ENCODE measurements at places on chromosomes 16 and 17. TPM values are rescaled to one million over a fixed set of nuclear protein-coding genes. Genes with fewer than 3 reads are reported as not detected.

DNA sequence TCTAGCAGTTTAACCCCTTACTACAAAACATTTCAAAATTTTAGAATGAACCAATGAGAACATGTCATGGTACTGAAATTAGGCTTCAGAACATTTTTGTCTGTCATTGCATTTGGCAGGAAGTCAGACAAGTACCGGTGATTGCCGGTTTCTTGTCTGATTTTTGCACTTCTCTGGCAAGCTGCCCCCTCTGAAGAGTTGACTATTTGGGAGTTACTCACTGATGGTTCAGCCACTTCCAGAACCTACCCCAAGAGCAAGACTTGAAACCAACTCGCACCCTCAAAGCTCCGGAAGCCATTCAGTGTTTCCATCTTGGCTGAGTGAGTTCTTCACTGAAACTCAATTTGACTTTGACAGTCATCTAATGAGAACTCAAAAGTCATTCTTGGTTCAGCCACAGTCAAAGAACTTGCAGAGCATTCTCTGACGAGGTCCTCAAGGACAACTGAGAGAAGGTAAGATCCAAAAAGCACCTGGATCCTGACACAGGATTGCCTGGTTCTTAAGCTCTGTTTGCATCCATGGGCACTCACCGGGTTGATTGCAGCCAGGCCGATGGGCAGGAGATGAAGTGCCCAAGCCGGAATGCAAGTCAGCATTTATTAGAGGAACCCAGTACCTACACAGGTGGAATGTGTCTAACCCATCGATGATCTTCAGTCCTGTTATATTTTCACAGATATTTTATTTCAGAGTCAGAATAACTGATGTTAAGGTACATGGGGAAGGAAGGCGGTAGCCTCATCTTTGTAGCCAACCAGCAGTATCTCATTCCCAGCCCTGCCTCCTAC lies 93.6 kb downstream of the USP22 start:
- H3K36me3 ChIP-seq, result no peaks in the 10 kb centered on the region
- DNase-seq, result no peak
- H3K4me3 ChIP-seq, result no peak overlapping the region

- H3K27ac ChIP-seq, result no peak overlapping the region
- H3K4me1 ChIP-seq, result no peaks in the 10 kb centered on the region
- H3K27me3 ChIP-seq, result no peaks in the 10 kb centered on the region
Observed at GRCh38 chr17:19415806-19416775, 5.1 kb downstream of the RNF112 start.

GRCh38 chr16:66858740-66859396 lies 14.7 kb downstream of the CA7 start:
- H3K27ac ChIP-seq, result no peak overlapping the region
- H3K27me3 ChIP-seq, result no peaks in the 10 kb centered on the region
- no peak overlapping the region for H3K4me3 ChIP-seq
- H3K4me1 ChIP-seq, result no peaks in the 10 kb centered on the region

DNA sequence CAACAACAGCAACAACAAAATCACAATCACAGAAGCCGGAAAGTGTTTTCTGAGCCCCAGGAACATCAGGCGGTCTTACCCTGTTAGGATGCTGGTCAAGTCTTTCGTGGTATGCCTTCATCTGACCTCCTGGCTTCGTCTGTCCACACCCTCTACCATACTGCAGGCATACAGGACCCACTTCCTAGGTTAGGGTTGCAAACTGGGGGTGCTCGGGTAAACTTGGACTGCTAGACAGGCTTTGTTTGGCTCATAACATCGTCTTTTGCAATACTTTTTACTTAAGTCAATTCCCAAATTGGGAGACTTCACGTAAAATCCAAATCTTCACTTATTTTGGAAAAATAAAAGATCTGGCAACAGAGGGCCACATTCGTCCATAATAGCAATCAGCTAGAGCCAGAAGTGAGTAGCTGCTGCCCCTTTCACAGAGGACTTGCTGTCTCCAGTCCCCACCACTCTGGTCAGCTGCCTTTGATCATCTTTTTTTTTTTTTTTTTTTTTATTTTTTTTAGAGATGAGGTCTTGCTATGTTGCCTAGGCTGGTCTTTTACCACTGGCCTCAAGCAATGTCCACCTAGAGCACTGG lies 30.0 kb downstream of the CHD9 start:
- no peak overlapping the region for H3K4me3 ChIP-seq
- no peaks in the 10 kb centered on the region for H3K27me3 ChIP-seq
- no peaks in the 10 kb centered on the region for H3K36me3 ChIP-seq
- no peak for DNase-seq

DNA sequence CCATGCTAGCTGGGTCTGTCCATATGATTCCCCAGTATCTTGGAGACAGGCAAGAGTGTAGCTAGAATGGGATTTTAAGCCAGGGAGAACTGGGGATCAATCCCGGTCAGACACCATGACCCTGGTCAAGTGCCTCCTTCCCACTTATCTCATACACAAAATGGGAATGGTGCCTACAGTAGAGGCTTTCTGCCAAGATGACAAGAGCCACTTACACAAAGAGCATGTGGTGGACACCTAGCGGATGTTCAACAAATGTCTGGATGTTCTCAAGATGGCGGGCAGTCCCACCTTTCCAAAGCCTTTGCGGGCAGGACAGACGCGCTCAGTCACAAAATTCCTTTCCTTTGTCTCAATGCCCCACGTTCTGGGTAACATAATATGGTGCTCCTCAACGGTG lies 57.3 kb downstream of the MAF start:
- H3K4me1 ChIP-seq, result peaks cover 15% of the 10 kb centered on the region
- H3K27ac ChIP-seq, result no peak overlapping the region
- DNase-seq, result no peak
- no peak overlapping the region for H3K4me3 ChIP-seq
- H3K36me3 ChIP-seq, result no peaks in the 10 kb centered on the region
- H3K27me3 ChIP-seq, result no peaks in the 10 kb centered on the region

DNA sequence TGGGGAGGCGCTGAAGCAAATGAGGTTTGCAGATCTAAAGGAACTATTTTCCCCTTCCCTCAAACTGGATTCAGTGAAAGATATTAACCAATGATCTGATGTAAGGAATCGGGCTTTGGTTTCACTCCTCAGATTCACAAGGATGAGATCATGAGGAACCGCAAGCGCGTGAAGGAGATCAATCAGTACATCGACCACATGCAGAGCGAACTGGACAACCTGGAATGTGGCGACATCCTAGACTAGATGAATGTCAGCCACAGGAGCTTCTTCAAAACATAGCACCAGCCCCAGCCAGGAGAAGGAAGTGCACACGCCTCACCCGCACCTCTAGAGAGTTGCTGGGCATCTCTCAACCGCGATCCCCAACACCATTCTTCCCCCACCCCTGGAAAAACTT lies 22.5 kb downstream of the ATPAF2 start:
- H3K27me3 ChIP-seq, result no peaks in the 10 kb centered on the region
- H3K36me3 ChIP-seq, result peaks cover 18% of the 10 kb centered on the region
- no peak overlapping the region for H3K4me3 ChIP-seq
- H3K27ac ChIP-seq, result no peak overlapping the region

GRCh38 chr16:2027024-2028010 lies 615 bp downstream of the NHERF2 start:
- peak overlapping the region; percentile 95 for H3K4me3 ChIP-seq
- peak overlapping the region; percentile 91 for H3K27ac ChIP-seq
- no peaks in the 10 kb centered on the region for H3K27me3 ChIP-seq
- H3K36me3 ChIP-seq, result no peaks in the 10 kb centered on the region
- DNase-seq, result peak; percentile 43

- H3K4me3 ChIP-seq, result no peak overlapping the region
- no peak for DNase-seq
- no peak overlapping the region for H3K27ac ChIP-seq
- peaks cover 2% of the 10 kb centered on the region for H3K36me3 ChIP-seq
- no peaks in the 10 kb centered on the region for H3K4me1 ChIP-seq
- no peaks in the 10 kb centered on the region for H3K27me3 ChIP-seq
Observed at GRCh38 chr17:66746736-66747135, 88.2 kb upstream of the CACNG5 start.

GRCh38 chr17:75694536-75694935 lies 26.7 kb upstream of the ITGB4 start:
- no peaks in the 10 kb centered on the region for H3K36me3 ChIP-seq
- H3K4me1 ChIP-seq, result peaks cover 87% of the 10 kb centered on the region
- no peak overlapping the region for H3K4me3 ChIP-seq
- H3K27ac ChIP-seq, result peak overlapping the region; percentile 82
- no peaks in the 10 kb centered on the region for H3K27me3 ChIP-seq

DNA sequence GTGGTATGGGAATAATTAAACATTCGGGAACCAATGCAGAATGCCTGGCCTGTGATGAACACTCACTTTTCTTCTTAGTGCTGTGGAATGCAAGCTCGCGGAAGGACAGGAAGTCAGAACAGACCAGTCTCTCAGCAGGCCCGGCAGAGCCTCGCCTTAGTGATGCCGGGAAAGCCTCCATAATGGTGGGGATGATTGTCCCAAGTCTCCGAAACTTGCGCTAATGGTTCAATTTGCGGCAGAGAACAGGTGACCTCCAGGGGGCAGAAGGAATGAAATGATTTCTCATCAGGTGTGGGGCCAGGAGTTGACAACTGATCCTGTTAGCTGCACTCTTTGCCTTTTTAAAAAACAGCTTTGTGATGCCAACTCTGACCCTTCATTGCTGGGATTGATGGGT lies 170.6 kb downstream of the GSG1L start:
- no peak overlapping the region for H3K27ac ChIP-seq
- H3K4me1 ChIP-seq, result no peaks in the 10 kb centered on the region
- no peaks in the 10 kb centered on the region for H3K36me3 ChIP-seq
- H3K27me3 ChIP-seq, result peaks cover 3% of the 10 kb centered on the region

Gene CDH8
- total RNA-seq, result not detected

Gene MYH1
- total RNA-seq, result 0.09 TPM

Measured in heart left ventricle (tissue), 16 donors.